WTC11 (cell line): ENCODE measurements at places on chromosomes 3 and 15.
A peak's percentile ranks its signal among the peaks of the same experiment; 100 is the strongest.

DNA sequence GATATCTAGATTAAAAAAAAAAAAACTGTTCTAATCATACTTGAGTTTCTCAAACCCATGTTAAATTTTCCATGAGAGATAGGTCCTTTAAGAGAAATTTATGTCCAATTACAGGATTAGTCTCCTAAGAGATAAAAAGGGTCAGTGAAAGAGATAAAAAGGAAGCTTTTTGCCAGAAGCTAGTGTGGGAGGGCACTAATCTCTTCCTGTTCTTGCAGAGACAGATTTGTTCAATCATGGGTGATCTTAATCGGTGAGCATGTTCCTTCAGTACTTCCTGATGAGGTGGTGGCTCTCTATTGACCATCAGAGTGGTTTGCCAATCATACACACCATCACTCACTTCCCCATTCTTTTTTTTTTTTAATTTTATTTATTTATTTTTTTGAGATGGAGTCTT is 16.9 kb upstream of the LPP start:
- no peak for DNase-seq

DNA sequence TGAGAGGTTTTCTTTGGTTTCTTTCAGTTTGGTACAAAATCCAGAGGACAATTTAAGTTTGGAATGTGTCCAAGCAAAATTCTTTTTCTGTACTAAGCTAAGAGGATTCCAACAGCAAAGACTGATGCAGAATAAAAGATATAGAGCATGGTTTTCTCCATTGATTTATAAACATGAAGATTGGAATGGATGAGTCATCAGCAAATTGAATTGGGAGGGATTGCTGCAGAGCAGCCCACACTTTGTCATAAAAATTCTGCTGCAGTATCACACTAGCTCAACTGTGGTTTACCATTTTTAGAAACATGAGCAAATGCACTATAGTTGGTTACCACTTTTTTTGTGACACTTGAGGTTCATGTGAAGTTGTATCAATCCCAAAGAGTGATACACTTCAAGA is 16.1 kb upstream of the LARP6 start:
- DNase-seq: no peak

DNA sequence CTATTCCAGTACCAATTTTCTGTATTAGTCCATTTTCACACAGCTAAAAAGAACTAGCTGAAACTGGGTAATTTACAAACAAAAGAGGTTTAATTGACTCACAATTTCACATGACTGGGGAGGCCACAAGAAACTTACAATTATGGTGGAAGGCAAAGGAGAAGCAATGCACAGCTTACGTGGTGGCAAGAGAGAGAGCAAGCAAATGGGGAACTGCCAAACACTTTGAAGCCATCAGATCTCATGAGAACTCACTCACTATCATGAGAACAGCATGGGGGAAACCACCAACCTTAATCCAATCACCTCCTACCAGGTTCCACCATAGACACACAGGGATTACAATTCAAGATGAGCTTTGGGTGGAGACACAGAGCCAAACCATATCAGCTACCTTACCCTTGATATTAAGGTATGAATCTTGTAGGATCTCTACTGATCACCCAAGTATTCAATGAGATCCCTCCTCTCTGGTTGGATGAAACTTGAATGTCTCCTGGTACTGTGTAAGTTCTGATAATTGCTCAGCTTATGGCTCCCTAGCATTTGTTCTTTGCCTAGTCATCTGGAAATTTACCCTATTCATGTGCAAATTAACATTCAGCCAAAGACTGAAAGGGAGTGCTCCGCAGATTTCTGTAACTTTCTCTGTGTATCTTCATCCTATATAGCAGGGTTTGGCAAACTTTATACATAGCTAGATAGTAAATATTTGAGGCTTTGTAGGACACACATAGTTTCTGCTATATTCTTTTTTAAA is 38.9 kb downstream of the MYL3 start:
- no peak for DNase-seq

DNA sequence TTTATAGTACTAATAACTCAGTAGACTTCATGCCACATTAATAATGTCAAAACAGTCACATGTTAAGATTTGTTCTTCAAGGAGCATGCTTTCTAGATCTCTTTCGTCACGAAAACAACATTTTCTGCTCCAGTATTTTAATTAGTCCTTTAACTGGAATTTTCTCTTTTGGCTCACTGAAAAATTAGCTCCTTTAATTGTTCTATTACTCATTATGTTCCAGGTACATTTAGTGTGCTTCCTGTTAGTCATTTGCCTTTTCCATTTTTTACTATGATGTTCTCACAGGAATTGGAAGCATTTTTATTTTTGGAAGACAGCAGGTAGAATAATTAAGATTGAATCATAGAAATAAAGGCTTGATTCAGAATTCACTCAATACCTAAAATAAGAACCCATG is 111.2 kb downstream of the SLC9A9 start:
- DNase-seq: no peak

DNA sequence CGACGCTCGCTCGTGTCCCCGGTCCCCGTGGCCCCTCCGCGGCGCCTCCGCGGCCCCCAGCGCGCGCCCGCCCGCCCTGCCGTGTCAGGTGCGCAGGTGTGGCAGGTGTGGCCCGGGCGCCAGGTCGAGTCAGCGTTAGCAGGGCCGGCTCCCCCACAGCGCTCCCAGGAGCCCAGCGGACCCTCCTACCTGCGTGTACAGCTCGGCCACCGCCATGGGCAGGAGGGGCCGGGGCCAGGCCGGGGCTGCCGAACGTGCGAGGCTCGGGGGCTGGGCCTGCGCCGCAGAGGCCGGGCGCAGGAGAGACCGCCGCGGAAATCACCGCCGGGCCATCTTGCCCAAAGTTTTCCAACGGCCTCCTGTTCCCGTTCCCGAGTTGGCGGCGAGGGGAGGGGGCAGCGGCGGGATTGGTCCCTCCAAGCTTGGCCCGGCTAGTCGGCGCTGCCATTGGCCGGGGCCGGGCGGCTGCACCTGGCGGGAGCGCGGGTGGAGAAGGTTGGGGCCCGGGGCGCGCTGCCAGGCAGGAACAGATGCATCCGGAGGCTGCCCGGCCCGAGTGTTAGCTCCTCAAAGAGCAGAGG is at the start of gene MYO5C:
Gene MYO5C (minus strand): TSS at position 384 of the 581 bp plus-strand sequence. CDS start 168 bp downstream, at position 216.
- peak; percentile 93 for DNase-seq

GRCh38 chr3:111369958-111370357 is 172.0 kb upstream of the CD96 start:
- no peak for DNase-seq

DNA sequence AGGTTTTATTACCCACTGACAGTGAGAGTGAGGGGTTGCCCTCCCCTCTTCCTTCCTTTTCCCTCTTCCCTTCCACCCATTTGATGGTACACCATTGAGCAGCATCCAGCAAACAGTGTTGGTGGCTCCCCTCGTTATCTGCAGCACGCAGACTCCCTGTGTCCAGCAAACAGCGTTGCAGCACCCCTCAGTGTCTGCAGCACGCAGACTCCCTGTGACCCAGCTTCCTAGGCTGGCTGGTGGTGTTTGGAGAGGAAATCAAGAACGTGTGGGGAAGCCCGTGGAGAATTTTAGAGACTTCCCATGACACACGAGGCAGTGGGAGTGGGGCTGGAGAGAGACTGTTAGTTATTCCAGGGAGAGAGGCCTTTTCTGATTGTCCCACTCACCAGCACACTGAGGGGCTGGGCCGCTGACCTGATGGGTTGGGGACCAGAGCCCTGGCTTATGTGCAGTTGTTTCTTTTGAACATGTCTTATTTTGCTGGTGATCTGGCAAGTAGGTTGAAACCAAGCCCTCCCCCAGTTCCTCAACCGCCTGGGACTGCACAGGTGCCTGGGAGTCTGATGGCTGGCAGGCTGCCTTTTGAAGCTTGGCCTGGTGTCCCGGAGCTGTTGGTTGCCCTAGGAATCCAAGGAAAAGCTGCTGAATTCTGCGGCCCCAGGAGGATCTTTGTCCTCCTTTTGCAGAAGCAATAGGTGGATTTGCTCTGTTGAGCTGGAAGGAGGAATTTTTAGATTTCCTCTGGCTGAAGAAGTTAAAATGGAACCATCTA is 19.0 kb downstream of the APBA2 start:
- DNase-seq: no peak

DNA sequence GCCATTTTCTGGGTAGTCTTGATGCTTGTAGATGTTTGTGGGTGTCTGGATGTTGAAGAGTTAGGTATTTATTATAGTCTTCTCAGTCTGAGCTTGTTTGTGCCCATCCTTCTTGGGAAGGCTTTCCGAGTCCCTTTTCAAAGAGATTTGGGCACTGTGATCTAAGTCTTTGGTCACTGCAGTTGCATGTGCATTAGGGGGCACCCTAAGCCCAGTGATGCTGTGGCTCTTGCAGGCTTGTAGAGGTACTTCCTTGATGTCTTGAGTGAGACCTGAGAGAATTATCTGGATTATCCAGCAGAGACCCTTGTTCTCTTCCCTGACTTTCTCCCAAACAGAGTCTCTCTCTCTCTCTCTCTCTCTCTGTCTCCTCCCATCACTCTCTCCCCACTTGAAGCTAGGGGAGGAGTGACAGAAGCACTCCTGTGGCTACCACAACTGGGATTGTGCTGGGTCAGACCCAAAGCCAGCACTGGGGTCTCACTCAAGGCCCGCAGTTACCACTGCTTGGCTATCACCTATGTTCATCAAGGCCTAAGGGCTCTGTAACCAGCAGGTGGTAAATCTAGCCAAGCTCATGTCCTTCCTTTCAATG is 68.5 kb downstream of the TMCO5A start:
- peak; percentile 79 for DNase-seq

DNA sequence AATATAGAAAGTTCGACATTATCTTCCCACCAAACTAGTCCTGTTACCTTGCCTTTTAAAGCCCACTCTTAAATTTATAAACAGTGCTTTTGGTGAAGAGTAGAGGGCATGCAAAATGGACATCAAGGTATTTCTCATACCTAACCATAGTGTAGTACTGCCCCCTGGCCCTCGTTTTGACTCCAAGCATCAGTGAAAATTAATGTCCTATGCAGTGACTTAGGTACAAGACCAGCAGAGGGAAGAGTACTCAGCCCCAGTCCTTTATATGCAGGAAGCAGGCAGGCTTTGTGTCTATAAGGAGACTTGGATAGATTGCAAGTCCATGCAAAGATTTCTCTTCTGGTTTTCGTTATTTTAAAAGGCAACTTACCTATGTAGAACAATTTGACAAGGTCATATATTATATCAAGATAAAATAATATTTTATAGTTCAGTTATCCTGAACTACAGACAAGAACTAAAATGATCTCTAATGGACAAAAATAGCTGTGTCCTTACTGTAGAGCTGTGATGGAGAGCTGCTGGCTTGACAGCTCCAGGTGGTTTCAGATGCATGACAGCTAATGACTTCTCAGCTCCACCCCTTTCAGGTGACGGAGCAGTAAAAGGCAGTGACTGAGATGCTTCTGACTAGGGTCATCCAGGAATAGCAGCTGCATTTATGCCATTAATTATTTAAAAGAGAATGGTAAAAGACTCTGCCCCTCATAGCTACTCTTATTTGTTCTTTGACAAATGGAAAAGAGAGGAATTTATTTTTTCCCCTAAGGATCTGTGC is 646.1 kb downstream of the SQOR start:
- peak; percentile 40 for DNase-seq

DNA sequence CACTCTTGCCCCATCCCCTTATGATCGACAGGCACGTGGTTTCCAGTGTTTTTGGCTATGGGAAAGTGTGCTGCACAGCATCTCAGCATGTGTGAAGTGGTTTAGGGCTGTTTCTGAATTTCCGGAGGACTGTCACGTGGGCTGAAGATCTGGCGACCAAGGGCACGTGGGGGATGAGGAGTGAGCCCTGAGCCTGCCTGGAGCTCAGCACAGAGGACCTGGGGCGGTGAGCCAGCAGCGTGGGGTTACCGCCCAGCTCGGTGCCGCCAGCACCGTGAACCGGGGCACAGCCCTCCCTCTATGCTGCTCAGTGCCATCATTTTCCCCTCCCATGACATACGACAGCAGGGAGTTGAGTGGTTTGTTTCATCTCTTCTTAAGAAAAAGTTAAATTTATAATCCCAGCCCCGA is 150.2 kb downstream of the DNAJB8 start:
- no peak for DNase-seq

- no peak for DNase-seq
Observed at GRCh38 chr3:71018799-71019198, 564.7 kb downstream of the FOXP1 start.

DNA sequence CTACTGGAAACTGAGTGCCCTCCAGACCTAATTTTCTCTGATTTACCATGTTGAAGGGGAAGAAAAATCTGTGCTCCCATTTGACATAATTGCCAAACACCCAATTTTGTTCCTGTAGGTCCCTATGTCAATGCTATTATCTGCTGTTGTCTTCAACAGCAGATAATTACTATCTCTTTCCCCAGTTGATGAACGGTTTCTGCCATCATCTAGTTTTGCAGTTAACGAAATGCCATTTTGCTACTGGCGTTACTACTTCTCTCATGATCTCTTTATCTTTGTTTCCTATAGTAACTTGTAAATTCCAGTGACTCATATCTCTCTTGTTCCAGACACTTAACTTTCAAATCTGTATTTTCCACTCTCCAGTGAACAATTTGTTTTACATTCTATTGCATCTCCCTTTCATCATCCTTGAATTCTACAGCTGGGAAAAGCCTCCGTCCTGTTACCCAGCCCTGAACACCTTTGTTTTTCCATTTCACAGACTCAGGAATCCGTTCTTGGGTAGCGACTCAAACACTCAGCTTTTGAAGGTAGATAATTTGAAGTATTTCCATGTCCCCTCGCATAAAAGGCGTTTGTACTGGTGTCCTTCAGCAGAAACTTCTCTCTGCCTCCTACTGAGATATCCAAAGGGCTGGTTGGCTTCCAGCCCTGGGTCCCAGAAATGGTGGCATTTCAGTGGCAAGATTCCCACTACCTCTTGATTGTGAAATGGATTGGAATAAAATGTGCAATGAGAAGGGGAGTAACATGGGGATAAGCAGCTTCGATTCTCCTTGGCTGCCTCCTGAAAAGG is 111.7 kb downstream of the FOXB1 start:
- no peak for DNase-seq

GRCh38 chr3:160956785-160957184 is 148.4 kb downstream of the B3GALNT1 start:
- DNase-seq: no peak

DNA sequence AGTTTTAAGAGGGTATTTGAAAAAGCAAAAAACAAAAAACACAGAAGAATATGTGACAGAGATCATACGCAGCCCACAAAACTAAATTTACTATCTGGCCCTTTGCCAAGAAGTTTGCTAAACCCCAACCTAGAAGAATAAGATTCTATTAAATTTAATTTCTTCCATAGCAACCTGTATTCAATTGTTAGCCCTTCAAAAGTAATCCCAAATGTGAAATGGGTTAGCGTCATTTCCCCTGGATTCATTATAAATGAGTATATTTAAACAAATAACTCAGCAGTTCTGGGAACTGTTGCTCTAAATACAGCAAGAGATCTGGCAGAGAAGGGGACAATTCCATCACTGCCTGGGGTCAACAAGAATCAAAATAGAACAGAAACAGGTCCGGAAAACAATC is 56.8 kb downstream of the CERS3 start:
- no peak for DNase-seq

GRCh38 chr3:150306083-150306482 is 102.0 kb upstream of the TSC22D2 start:
- DNase-seq: no peak
